ENCODE measurements at places on chromosomes 2 and 18. TPM values are rescaled to one million over a fixed set of nuclear protein-coding genes. Genes with fewer than 3 reads are reported as not detected.

Gene FEV
- total RNA-seq, result not detected

Gene CXCR1
- not detected for total RNA-seq

Gene ABCG8
- not detected for total RNA-seq

Gene RAB6C
- total RNA-seq, result 1.6 TPM

Gene CLEC4F
- not detected for total RNA-seq

Gene PLA2R1
- 12.5 TPM for total RNA-seq

Gene AQP12A
- total RNA-seq, result not detected

Gene USP37
- total RNA-seq, result 6.9 TPM

Gene HTR2B
- 0.98 TPM for total RNA-seq

Gene GAL3ST2
- not detected for total RNA-seq

Gene GAREM2
- total RNA-seq, result 1.4 TPM

Measured in breast epithelium (tissue), 4 donors.